ENCODE measurements at places on chromosomes 6 and 20.

- peaks cover 54% of the 10 kb centered on the region for H3K36me3 ChIP-seq
- H3K4me3 ChIP-seq, result no peak overlapping the region
- no peaks in the 10 kb centered on the region for H3K27me3 ChIP-seq
- H3K4me1 ChIP-seq, result no peaks in the 10 kb centered on the region
Measured at GRCh38 chr20:33370291-33370690, 31.0 kb downstream of the CDK5RAP1 start.

- no peak overlapping the region for H3K4me3 ChIP-seq
- H3K27me3 ChIP-seq, result no peaks in the 10 kb centered on the region
- H3K27ac ChIP-seq, result no peak overlapping the region
- H3K4me1 ChIP-seq, result no peaks in the 10 kb centered on the region
- no peaks in the 10 kb centered on the region for H3K36me3 ChIP-seq
- no peak for DNase-seq
Measured at GRCh38 chr6:9938801-9939200, 476.1 kb downstream of the TFAP2A start.

GRCh38 chr6:74283532-74283931 is 587.5 kb downstream of the CD109 start:
- no peaks in the 10 kb centered on the region for H3K36me3 ChIP-seq
- DNase-seq, result no peak
- no peaks in the 10 kb centered on the region for H3K4me1 ChIP-seq
- no peaks in the 10 kb centered on the region for H3K27me3 ChIP-seq
- H3K27ac ChIP-seq, result no peak overlapping the region

GRCh38 chr6:41639809-41640371 is 1.6 kb downstream of the MDFI start:
- no peaks in the 10 kb centered on the region for H3K36me3 ChIP-seq
- no peak overlapping the region for H3K4me3 ChIP-seq
- H3K27me3 ChIP-seq, result peaks cover 51% of the 10 kb centered on the region

DNA sequence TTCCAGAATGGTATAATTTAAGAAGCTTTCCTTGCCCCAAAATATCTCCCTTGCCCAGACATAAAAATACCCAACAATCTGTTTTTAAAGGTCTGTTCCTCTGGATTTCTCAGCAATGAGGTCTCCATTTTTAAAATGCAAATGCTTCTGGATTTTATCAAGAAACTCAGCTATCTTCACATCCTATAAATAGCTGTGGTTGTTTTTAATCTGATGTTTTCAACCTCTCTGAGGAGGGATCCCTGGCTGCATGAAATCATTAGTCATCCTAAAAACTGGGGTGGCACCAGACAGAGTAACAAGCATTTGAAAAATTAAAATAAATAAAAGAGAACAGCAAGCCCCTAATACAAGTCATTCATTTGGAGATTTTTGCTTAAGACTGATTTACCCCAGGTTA is 168.5 kb upstream of the ID4 start:
- H3K27ac ChIP-seq, result no peak overlapping the region
- no peaks in the 10 kb centered on the region for H3K27me3 ChIP-seq

- DNase-seq, result no peak
- no peak overlapping the region for H3K27ac ChIP-seq
- peaks cover 10% of the 10 kb centered on the region for H3K4me1 ChIP-seq
- peaks cover 7% of the 10 kb centered on the region for H3K36me3 ChIP-seq
- no peaks in the 10 kb centered on the region for H3K27me3 ChIP-seq
Measured at GRCh38 chr6:56499095-56499494, 143.6 kb downstream of the DST start.

DNA sequence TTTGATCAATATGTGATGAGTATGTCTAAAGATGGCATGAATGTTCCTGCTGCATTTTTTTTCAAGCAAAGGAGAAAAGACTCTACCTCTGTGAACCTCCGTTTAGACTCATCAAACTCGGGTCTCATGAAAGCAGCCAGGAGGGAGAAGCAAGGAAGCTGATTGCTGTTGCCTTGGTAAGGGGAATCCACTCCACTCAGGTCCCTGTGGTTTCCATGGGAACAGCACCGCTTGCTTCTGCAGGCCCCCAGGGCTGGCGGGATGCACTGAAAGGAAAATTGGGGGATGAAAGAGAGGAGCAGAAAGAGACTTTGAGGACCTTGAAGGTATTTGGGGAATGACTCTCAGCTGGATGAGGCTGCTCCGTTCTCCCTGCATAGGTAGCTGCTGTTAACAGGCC is 249.6 kb upstream of the RIN2 start:
- no peaks in the 10 kb centered on the region for H3K27me3 ChIP-seq
- DNase-seq, result no peak
- no peak overlapping the region for H3K4me3 ChIP-seq
- H3K36me3 ChIP-seq, result no peaks in the 10 kb centered on the region
- no peak overlapping the region for H3K27ac ChIP-seq

- H3K27ac ChIP-seq, result no peak overlapping the region
- no peaks in the 10 kb centered on the region for H3K27me3 ChIP-seq
- H3K4me3 ChIP-seq, result no peak overlapping the region
- peaks cover 20% of the 10 kb centered on the region for H3K4me1 ChIP-seq
- no peaks in the 10 kb centered on the region for H3K36me3 ChIP-seq
Measured at GRCh38 chr6:3740551-3741476, 10.7 kb downstream of the PXDC1 start.

DNA sequence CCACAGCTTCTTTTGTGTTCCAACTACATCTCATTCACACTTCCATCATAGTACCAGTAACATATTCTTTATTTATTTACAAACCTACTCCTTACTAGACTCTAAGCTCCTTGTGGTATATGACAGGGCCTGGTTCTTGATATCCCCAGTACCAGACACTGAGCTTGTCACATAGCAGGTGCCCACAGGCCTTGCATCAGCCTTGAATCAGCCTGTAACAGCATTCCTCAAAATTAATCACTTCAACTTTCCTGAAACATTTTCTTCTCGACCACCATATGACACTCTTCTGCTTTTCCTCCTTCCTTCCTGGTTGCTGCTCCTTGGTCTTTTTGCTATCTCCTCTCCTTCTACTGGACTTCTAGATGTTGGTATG is 24.7 kb upstream of the SRPK1 start:
- no peak overlapping the region for H3K4me3 ChIP-seq
- H3K36me3 ChIP-seq, result no peaks in the 10 kb centered on the region
- H3K27ac ChIP-seq, result no peak overlapping the region
- no peaks in the 10 kb centered on the region for H3K27me3 ChIP-seq
- no peaks in the 10 kb centered on the region for H3K4me1 ChIP-seq
- no peak for DNase-seq

DNA sequence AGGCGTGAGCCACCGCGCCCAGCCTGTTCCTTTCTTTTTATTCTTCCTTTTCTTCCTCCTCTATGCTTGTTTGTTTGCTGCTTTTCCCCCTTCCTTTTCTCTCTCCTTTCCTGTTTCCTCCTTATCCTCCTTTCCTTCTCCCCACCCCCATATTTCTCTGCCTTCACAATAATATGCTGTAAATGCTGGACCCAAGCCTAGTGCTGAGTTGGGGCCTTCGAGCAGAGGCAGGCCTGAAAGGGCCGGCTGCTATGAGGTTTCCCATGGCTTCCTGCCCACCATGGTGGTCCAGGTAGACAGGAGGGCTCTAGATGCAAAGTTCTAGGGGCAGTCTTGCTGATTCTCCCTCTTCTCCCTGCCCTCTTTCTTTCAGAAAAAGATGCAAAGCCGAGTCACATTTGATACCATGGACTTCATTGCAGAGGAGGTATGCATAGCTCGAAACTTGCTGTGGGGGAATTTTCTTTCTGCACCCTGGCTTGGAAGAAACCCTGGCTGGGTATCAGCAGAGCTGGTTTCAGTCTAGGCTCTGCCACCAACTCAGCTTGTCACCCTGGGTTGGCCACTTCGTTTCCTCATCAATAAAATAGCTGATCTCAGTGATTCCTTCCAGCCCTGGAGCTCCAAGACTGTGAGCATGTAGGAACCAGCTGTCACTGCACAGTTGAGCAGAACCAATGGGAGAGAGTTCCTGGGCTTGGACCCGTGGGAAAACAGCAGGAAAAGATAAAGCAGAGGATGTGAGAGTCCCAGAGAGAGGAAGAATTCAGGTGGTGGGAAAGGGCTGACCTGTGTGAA is 7.4 kb downstream of the CNBD2 start:
- no peak overlapping the region for H3K4me3 ChIP-seq
- no peaks in the 10 kb centered on the region for H3K36me3 ChIP-seq
- H3K27ac ChIP-seq, result no peak overlapping the region
- H3K4me1 ChIP-seq, result no peaks in the 10 kb centered on the region
- DNase-seq, result no peak

DNA sequence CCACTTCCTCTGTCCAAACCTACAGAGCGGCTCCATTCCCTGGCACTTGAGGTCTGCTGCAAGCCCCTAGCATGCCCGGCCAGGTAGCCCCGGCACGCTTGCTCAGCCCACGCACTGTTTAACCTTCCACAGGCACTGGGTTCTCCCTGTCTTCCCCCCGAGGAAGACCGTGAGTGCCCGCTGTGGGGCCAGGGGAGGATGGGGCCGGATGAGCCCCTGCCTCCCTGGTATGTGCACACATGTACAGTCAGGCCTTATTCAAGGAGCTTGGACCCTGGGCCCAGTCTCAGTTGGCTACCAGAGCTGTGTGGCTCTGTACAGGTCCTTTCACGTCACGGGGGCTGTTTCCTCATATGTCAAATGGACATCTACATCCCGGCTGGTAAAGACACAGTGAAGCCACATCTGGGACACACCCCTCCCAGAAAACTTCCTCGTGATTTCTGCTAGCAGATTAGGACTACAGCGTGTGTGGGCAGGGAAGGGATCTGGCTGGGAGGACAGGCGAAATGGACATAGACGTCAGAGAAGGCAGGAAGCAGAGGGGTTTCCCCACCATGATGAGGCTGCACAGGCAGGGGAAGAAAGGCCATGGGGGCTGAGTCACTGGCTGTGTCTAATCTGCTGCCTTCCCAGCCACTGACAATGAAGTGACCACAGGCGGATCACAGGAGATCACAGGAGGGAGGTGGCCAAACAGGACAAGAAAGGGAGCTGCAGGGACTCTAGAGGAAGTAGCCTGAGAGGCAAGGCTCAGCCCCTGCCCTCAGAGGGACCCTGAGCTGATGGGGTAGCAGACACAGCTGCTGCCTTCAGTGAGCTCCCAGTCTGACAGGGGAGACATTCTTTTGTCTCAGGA is 62.9 kb downstream of the MRPL14 start:
- H3K4me1 ChIP-seq, result no peaks in the 10 kb centered on the region
- H3K27me3 ChIP-seq, result peaks cover 5% of the 10 kb centered on the region
- H3K27ac ChIP-seq, result peak overlapping the region; percentile 54
- no peak overlapping the region for H3K4me3 ChIP-seq

GRCh38 chr6:16286151-16286522 is 47.8 kb downstream of the GMPR start:
- no peaks in the 10 kb centered on the region for H3K4me1 ChIP-seq
- H3K27me3 ChIP-seq, result no peaks in the 10 kb centered on the region
- no peak for DNase-seq
- H3K4me3 ChIP-seq, result no peak overlapping the region

DNA sequence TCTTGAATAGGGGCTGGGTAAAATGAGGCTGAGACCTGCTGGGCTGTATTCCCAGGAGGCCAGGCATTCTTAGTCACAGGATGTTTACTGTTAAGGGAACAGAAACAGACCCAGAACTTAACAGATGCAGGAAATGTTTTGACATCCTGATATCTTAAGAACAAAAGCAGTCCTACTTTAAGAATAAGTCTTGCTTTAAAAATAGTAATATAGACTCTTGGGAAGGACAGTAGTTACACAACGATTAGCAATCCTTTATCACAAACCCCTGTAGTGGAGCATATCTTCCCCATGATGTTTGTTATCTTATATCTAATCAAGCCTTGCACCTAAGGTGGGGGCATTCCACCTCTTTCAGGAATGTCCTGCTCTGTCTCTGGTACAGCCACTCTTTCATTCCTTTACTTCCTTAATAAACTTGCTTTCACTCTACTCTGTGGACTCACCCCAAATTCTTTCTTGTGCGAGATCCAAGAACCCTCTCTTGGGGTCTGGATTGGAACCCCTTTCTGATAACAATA is 493.7 kb upstream of the SULF2 start:
- no peak overlapping the region for H3K27ac ChIP-seq
- H3K27me3 ChIP-seq, result peaks cover 11% of the 10 kb centered on the region
- H3K4me3 ChIP-seq, result no peak overlapping the region

- no peak for DNase-seq
- H3K36me3 ChIP-seq, result peaks cover 17% of the 10 kb centered on the region
- no peak overlapping the region for H3K27ac ChIP-seq
- H3K4me1 ChIP-seq, result peaks cover 29% of the 10 kb centered on the region
Measured at GRCh38 chr6:109457562-109457996, 2.0 kb upstream of the MICAL1 start.

GRCh38 chr20:9367328-9367727 is 147.1 kb upstream of the LAMP5 start:
- no peak overlapping the region for H3K27ac ChIP-seq
- no peaks in the 10 kb centered on the region for H3K4me1 ChIP-seq
- H3K36me3 ChIP-seq, result peaks cover 12% of the 10 kb centered on the region
- no peak for DNase-seq
- H3K4me3 ChIP-seq, result no peak overlapping the region

DNA sequence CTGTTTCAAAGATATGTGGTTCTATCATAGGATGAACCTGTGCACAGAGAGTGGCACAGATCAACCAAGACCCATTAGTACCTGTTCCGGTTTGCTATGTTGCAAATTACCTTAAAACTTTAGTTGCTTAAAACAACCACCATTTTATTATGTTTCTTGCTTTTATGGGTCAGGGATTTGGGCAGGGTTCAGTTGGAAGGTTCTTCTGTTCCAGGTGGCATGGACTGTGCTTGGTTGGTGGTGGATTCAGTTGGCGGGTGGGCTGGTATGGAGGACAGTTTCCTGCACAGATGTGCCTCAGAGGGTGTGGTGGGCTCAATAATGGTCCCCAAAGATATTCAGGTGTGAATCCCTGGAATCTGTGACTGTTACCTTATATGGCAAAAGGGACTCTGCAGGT is 166.3 kb downstream of the SLC35B3 start:
- DNase-seq, result no peak
- no peak overlapping the region for H3K27ac ChIP-seq
- H3K4me3 ChIP-seq, result no peak overlapping the region
- no peaks in the 10 kb centered on the region for H3K4me1 ChIP-seq

GRCh38 chr6:162491637-162492036 is 235.9 kb downstream of the PRKN start:
- no peaks in the 10 kb centered on the region for H3K27me3 ChIP-seq
- DNase-seq, result no peak
- H3K27ac ChIP-seq, result no peak overlapping the region
- H3K4me3 ChIP-seq, result no peak overlapping the region
- no peaks in the 10 kb centered on the region for H3K36me3 ChIP-seq

DNA sequence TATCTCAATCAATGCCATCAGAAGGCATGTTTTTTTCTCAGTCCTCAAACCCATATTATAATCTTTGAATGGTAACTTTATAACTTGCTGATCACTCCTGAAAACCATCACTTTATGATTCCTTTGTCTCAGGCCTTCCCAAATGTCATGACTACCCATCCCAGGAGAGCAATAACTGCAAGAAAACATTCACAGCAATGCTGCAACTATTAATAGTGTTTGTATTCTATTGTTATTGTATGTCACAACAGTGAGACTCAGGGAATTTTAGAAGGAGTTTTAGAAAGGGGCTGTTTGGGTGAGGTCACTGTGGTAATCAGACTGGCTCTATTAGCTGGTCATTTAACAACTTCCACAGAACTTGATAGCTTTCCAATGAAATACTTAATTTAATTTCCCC is 301.4 kb upstream of the TBX18 start:
- H3K27me3 ChIP-seq, result peaks cover 2% of the 10 kb centered on the region
- no peaks in the 10 kb centered on the region for H3K4me1 ChIP-seq
- DNase-seq, result no peak
- no peak overlapping the region for H3K27ac ChIP-seq

All from common myeloid progenitor, CD34-positive (primary cell).